Astrocyte of the cerebellum (primary cell): ENCODE measurements at places on chromosomes 16 and 17.

DNA sequence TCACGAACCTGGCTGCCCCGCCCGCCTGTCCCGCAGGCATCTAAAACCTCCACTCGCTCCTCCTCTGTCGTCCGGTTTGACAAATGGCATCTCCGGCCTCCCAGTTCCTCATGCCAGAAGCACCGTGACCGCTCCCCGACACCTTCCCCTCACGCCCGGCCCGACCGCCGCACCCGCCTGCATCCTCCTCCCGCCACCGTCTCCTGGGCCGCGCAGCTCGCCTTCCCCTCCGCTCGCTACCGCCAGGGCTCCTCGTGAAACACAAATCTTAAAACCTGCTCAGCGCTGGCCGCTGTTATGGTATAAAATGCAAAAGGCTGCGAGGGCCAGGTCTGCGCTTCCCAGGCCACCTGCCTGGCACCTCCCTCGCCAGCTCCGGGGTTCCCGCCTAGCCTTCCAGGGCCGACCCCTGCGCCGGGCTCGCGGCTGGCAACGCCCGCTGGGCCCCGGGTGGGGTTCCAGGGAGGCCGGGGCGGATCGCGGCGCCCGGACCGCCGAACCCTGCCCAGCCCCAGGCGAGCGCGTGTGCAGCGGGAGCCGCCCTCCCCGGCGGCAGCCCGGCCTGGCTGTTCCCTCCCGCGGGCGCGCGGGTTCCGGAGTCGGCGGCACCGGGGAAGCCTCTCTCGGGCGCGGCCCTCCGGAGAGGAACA is 488 bp downstream of the SPSB3 start:
- DNase-seq, result no peak

DNA sequence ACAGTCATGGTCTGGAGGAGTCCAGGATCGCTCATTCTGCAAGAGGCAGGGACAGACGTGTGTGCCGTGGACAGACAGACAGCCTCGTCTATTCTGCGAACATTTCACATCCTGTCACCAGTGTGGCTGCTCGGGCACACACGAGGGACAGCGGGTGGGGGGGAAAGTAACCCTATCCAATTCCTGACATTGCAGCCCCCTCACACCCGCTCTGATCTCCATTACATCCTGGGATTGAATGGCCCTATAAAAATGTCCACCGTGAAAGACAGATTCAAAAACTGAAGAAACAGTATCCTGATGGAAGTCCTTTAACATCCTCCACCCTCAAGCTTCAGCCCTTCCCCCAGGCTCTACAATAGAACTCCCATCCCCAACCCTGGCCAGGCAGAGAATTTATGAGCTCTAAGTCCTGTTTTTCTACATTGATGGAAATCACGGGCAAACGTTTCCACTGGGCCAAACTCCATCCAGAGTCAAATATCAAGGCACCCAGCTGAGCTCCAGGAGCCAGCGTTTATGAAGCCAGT is 39.4 kb downstream of the HS3ST3A1 start:
- no peak for DNase-seq

DNA sequence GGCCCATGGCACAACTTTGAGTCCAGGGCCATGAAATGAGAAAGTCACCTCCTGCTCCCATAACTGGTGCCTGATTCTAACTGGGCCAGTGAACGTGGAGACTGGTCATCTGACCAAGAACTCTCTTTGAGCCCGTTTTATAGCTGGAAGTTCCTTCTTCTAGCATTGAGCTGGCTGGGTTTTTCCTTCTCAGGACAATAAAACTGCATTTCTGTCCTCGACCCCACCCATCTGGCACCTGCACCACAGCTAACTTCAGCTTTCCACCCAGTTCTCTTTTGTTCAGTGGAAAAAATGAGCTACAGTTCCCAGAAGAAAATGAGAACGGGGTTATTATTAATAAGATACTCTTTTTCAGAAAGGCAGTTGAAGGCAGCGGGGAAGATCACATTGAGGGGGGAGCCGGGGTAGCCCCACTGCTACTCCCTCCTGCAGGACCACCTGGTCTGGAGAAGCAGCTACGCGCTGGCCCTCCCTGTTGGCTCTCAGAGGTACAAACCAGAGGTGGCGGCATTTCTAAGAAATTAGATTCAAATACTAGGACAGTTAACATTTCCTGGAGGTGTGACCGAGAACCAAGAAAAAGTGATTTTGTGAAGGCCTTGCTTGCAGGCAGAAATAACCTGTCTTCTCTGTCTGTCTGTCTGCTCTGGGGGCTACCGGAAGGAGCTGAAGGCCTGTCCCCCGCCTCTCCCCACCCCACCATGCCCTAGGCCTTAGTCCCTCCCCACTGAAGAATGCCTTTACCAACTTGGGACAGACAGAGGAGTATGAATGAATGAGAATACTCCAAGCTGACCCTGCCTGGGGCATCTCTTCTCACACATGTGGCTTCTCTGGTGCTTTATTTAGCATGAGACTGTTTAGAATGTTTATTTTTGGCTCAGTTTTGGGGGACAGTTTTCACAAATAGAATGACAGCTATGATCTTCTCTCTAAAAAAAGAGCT is 123.9 kb downstream of the XYLT1 start:
- no peak for DNase-seq

DNA sequence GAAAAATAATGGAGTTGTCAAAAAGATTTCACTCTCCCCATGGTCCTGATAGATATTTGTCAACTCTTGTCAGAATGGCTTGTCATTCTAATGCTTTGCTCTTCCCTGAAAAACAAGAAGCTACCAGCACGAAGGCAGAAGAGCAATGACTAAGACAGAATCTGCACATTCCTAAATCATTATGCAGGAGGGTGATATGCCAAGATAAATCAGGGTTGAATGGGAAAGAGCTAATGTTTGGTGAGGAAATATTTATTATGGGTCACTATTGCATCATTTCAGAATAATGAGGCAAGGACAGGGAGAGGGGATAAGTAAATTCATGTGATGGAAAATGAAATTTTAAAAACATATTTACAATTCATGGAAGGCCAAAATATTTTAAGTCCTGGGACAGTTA is 297.5 kb upstream of the XYLT1 start:
- DNase-seq, result peak; percentile 72

DNA sequence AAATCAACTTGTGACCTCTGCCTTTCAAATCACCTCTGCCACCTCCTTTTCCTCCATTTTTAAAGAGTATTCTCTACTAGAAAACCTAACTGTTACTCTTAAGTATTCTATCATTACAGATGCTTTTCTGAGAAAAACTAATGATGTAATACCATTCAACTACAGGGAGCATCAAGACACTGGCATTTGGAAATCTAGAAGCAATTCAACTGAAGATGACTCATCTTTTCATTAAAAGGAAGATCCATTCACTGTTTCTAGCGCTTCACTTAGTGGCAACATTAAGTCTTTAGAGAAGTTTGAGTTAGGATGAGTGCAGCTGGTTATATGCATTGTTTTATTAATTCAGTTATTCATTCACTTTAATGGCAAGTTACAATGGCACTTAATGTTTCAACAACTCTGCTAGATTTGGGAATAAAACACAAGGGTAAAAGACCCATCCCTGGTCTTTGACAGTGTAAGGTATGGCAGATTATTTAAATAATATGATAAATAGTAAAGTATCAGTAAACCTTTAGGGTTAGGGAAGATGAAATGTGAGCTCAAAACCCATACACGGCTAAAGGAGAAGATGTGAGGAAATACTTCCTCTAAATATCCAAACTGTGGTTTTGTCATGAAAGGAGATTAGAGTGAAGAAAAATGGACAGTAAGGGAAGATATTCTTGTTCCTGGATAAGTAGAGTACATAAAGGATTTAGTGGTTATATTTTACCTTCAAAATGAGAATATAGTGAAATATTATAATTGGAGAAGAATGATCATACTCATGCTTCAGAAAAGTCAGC is 61.7 kb downstream of the KCNJ2 start:
- DNase-seq, result no peak

- no peak for DNase-seq
Measured at GRCh38 chr16:17556276-17557052, 85.7 kb upstream of the XYLT1 start.

- peak; percentile 37 for DNase-seq
Measured at GRCh38 chr16:88700636-88701482, 5.3 kb downstream of the RNF166 start.

GRCh38 chr16:11078812-11079459 is 134.6 kb downstream of the CLEC16A start:
- DNase-seq, result peak; percentile 89

GRCh38 chr17:1110541-1110861 is 69.3 kb downstream of the ABR start:
- no peak for DNase-seq

DNA sequence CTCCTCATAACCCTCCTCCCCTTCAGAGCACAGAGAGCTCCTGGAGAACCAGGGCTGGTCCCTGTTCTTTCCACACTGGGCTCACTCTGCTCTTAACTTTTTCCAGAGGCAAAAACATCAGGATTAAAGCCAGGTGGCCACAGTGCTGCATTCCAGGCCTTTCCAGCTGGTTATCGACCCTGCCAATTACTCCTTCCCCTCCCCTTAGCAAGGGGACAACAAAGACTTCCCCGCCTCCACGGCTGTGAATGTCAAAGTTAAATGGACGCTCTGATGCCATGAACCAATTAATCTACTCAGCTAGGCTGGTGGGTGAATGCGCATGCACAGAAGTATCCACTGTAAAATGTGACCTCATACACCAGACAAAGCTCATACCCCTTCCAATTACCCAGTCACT is 23.1 kb downstream of the ACLY start:
- no peak for DNase-seq

GRCh38 chr16:6206080-6206479 is 1108.5 kb upstream of the EEF2KMT start:
- DNase-seq, result no peak

GRCh38 chr16:84314373-84314772 is 19.7 kb downstream of the WFDC1 start:
- no peak for DNase-seq

- DNase-seq, result no peak
Measured at GRCh38 chr17:41263212-41263611, 2.0 kb upstream of the KRTAP9-6 start.

- peak; percentile 26 for DNase-seq
Measured at GRCh38 chr17:1197781-1198490, 18.2 kb upstream of the ABR start.

DNA sequence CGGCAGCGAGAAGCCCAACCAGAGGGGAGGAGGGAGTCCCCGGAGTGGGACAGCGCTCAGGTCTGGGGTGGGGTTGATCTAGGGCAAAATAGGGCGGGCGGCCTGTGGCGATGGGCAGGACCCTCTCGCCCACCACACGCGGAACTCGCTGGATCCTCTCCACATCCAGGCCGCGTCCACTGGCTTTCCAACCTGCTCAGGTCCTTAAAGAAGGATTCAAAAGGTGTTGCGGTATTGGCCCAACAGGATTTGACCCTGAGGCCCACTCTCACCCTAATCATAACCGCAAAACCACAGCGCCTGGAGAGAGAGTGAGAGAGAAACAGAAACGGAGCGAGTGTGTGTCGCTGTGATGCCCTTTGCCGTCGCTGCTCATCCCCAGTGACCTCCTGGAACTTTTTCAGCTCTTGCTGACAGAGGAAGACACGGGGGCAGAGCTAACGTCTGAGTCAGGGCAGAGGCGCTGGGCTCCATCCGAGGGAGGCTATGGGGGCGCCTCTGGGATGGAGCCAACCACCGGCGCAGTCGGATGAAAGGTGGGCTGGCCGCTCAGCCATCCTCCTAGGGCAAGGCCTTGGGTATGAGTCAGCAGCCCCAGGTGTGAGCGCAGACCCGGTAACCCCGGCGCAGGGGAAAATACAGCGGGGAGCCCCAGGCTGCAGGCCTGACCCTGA is 16.7 kb upstream of the OR1F1 start:
- no peak for DNase-seq

- no peak for DNase-seq
Measured at GRCh38 chr17:75566416-75566815, 21.2 kb upstream of the MYO15B start.

DNA sequence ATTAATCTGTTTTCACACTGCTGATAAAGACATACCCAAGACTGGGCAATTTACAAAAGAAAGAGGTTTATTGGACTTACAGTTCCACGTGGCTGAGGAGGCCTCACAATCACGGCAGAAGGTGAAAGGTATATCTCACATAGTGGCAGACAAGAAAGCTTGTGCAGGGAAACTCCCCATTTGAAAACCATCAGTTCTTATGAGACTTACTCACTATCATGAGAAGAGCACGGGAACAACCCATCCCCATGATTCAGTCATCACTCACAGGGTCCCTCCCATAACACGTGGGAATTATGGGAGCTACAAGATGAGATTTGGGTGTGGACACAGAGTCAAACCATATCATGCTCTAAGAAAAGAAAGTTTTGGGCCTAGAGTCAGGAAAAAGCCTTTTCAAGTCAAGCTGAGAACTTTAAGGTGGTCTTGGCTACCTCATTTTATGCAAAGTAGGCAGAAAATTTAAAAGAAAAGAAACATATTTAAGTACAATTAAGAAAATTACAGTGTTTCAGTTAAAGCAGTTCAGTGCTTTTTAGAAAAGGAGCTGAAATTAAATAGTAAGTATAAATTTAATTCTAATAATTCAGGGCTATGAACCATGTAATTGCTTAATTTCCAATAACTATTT is 24.9 kb upstream of the CRYM start:
- no peak for DNase-seq

- no peak for DNase-seq
Measured at GRCh38 chr17:7523033-7523432, 25.8 kb upstream of the TNFSF12 start.

DNA sequence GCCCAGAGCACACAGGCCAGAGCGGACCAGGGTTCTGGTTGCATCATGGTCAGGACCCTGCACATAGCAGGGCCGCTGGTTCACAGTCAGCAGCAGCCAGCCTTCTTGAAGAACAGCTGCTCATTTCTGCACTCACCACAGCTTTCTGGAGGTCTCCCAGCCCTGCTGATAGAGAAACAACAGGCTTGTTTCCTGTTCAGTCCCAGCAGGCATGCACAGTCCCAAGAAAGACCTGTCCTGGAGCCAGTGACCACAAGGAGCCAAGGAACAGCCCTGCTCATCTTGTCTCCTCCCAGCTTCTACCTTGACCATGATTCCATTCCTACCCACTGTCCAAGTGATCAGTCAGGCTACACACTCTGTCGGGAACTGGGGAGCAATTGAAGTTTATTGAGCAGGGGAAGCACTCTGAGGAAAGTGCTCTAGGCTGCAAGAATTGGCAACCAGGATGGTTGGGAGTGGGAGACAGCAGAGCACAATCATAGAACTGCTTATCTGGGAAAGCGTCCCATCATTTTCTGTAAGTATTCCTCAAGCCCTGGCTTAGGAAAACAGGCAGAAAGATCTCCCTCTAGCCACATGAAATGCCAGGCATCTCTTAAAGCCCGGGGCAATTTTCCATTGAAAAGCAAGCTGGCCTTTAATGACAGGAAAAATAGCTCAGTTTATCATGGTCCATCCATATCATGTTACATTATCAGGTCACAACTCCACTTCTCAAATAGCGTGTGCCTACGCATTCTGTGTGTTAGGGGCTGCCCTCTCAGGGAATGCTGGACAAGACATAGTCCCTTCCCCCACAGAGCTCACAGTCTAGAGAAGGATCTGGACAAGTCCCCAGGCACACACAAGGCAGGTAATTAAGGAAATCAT is 155.4 kb upstream of the FOXF1 start:
- peak; percentile 80 for DNase-seq
